ENCODE measurements at places on chromosomes 7 and 10.

DNA sequence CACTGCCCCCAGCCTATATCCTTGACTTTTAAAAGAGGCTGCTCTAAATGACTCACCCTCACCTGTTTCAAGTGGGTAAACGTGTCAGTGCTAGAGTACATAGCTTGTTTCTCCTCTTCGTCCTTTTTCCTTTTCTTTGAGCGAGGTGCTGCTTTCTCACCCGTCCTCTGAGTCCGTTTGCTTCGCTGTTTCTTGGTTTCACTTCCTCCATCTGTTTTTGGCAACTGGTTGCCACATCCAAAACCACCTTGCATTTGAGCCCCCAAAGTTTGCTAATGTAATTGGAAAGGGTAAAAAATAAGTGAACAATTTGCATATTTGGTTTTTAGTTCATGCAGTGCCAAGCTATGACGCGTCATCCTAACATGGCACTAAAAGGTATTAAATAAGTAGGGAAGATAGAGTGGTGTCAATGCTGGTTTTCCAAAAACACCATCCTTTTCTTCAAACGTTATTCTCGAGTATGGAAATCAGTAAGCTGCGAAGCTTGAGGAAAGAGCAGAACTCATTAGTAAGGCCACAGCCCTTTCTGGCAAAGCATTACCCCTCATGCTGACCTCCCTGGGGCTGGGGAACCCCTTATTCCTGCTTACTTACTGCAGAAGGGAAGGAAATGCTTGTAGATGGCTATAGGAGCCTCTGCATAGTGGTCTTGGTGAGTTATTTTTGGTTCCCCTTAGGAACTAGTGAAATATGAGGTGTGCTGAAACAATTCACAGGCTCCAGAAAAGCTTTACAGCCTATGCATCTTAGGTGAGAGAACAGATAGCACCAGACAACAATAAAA is 133.5 kb downstream of the GALNT11 start:
- peak; percentile 30 for DNase-seq

GRCh38 chr7:44188480-44189225 is 586 bp downstream of the GCK start:
- no peak for DNase-seq

DNA sequence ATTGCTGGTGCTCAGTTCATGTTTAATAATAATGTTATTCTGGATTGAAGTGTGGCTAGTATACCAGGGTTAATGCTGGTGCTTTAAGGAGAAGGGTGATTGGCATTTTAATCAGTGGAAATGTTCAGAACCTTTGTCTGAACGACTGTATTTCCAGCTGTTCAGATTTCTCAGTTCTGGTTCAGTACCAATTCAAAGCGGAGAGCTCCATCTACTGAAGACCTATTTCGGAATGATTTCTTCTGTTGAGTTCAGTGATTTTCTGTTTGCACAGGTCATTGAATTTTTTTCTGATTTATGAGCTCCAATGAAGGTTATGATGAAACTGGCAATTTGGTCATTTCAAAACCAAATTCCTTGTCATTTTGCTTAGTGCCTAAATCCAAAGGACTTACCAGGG is 160.1 kb downstream of the EXOC4 start:
- no peak for DNase-seq

DNA sequence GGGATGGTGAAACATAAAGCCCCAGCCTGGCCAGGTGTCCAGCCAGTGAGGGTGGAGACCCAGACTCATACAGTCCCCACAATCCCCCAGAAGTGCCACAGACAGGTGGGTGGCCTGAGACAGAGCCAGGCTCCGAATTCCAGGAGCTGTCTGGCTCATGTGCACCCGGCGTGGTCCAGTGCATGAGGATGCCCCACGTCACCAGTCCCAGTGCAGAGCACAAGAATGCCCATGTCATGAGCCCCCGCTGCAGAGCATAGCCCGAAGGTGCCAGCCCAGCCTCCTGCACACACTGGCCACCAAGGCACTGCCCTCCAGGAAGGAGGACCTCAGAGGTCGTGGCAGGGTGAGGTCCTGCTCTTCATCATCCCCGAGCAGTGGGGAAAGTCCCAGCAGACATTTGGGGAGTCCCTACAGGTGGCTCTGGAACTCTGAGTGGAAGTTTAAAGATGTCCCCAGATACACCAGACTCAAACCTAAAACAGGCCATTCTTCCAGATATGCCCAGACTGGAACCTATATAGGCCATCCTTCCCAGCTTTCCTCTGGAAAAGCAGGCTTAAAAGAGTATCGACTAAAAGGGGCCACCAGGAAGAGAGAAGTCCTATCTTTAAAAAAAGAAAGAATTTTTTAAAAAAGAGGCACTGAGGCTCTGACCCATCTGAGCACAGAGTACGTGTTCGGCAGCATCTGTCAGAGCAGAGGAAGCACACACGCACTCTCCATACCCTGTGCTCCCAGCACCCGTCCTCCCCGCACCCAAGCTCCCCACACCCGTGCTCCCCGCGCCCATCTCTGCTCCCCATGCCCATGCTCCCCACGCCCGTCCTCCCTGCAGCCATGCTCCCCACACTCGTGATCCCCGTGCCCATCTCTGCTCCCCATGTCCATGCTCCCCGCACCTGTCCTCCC is 11.5 kb downstream of the DIP2C start:
- DNase-seq = no peak

DNA sequence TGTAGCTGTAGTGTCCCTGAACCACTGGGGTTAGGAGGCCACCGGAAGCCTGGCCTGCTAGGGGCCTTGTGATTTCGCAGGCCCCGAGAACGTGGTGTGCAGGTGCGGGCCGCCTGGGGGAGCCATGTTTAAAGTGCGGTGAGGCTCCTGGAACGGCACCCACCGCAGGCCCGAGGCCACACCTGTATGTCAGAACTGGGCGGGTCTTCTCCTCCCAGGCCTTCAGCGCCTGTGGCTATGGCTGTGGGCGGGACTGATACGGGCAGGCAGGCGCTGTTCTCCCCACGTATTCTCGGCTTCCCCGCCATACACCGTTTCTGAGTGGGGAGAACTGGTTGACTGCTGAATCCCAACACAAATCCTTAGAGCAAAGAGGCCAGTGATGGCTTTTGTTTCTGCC is 74.8 kb downstream of the DNAJB6 start:
- DNase-seq = peak; percentile 20

DNA sequence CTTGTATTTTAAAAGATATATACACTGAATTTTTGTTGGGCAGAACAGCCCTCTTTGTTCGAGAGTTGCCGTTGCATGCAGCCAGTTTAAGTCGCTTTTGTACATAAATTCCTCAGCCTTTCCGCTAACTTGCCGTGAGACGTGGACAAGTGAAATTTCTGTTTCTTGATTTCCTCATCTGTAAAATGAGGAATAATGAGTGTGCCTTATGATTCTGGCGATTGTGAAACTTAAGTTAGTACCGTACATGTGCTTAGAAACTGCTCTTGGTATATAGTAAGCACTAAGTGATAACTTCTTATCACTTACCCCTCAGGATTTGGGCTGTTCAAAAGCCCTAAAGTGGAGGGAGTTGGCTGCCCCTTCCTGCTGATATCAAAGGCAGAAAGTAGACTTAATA is 1.4 kb downstream of the CCNJ start:
- no peak for DNase-seq

GRCh38 chr7:106818736-106819135 is 46.3 kb upstream of the PIK3CG start:
- DNase-seq = no peak

GRCh38 chr7:151669762-151670161 is 150.1 kb upstream of the RHEB start:
- no peak for DNase-seq

DNA sequence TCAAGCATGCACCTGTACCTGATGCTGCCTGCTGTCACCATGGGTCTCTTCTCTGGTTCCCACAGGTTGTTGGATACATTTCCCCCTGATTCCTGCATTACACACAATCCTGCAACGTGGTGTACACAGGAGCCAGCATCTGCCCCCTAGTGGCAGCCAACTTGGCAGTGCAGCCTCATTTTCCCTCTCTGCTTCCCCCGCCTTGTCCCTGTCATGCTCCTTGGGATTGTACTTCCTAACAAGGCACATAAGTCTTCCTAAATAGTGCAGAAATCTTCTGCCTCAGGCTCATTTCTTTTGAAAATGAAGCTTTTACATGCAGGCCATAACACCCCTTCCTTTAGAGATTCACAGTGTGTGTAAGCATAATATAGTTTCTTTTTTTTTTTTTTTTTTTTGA is 387.5 kb downstream of the CCSER2 start:
- no peak for DNase-seq

DNA sequence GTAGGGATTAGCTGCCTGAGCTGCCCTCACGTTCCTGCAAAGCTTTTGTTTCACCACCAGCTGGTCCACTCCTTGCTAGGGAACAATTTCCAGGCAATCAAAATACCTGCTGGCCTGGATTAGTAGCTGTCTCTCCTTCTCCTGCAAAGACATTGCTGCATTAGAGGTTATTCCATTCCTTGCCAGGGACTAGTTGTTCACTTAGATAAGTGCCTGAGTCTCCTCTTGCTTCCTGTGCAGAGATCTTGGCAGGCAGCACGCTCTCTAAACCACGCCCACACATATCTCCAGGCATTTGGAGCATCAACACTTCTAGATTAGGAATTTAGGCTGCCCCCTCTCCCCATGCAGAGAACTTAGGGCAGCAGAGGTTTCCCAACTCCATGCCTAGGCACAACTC is 150.4 kb upstream of the SMIM30 start:
- no peak for DNase-seq

GRCh38 chr10:130014263-130015074 is 50.4 kb upstream of the EBF3 start:
- no peak for DNase-seq

DNA sequence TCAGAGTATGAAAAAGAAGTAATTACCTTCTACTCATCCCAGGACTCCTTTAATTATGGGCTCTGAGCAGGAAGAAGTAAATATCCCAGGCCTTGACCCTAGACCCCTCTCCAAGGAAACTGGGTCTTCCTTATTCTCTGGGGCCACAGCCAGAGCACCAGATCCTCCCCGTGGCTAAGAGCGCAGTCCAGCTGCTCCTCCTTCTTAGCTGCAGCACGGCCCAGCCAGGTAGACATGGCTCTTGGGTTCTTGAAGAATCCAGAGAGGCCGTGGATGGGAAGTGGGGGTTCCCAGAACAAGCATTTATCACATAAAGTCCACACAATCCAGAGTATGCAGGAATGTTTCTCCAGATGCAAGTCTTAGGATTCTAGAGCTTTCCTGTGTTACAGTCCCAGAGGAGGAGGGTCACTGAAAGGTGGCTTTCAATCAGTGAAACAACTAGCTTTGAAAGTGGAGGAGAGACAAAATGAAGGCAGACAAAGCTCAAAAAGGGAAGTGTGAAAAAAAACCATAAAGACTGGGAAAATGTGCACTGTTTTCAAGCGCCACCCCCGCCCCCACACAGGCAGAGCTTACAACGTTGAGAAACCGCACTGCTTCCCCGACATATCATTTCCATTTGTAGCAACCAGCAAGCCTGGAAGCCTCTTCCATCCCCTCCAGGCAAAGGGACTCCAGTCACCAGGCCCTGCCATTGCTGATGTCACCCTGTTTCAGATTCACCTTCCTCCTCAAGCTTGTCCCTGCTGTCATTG is 396.5 kb upstream of the MKI67 start:
- no peak for DNase-seq

DNA sequence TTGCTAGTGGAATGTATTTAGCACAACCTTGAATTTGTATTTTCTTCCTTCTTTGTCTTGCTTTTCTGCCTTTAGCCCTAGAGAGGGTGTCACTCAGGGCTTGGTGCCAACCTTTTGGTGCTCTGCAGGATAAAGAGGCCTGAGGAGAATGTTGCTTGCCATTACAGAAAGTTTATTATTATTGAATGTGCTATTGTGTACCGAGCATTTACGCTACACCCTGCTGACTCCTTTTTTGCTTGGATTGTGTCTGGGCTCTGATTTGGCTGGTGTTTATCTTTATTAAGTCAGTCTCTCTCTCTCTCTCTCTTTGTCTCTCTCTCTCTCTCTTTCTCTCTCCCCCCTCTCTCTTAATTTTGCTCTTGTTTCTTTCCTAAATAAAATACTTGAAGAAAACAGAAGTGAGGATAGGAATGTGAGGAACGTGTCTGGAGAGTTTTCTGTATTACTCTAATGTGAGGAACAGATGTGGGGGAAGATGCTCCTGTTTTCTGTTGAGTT is 284.4 kb upstream of the PHYHIPL start:
- DNase-seq = no peak

GRCh38 chr7:74561898-74562613 is 95.5 kb upstream of the GTF2I start:
- DNase-seq = no peak

DNA sequence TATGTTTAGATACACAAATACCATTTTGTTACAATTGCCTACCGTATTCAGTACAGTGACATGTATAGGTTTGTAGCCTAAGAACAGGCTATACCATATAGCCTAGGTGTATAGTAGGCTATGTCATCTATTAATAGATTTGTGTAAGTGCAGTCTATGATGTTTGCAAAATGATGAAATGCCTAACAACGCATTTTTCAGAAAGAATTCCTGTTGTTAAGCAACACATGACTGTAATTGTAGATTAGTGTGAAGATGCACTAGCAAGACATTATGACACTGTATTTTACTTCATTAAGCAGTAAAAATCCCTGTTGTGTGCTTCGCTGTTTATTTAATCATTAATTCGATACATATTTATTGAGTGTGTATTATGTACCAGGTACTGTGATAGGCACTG is 446.0 kb downstream of the SUGCT start:
- no peak for DNase-seq

DNA sequence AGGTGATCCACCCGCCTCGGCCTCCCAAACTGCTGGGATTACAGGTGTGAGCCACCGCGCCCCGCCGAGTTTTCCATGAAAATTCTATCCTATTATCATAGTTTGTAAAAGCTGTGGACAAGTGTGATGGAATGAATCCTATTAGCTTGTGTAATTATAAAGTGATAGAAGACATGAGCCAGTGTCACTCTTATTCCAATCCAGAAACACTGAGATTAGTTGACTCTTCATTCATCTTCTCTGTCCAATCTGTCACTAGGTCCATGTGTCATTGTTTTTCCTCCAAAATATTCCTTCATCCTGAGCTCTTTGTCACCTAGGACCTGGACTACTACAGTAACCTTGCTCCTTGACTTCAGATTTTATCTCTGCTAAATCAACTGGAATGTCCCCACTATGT is 13.5 kb downstream of the FBH1 start:
- no peak for DNase-seq

DNA sequence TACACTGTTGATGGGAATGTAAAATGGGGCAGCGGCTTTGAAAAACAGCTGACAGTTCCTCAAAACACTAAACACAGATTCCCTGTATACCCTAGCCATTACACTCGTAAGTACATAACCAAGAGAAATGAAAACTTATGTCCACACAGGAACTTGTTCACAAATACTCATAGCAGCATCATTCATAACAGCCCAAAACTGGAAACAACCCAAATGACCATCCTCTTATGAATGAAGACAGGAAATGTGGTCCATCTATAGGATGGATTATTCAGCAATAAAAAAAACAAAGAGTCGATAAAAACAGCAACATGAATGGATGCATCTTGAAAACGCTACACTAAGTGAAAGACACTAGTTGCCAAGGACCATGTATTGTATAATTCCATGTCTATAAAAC is 23.7 kb downstream of the NMT2 start:
- DNase-seq = no peak

Data from CD4-positive, alpha-beta T cell treated with Interferon gamma for 1 hour (primary cell).